AG04449 (cell line): ENCODE measurements at places on chromosomes 12 and 14.

GRCh38 chr12:63848450-63848849, 4.0 kb downstream of the SRGAP1 start:
- DNase-seq, result no peak

DNA sequence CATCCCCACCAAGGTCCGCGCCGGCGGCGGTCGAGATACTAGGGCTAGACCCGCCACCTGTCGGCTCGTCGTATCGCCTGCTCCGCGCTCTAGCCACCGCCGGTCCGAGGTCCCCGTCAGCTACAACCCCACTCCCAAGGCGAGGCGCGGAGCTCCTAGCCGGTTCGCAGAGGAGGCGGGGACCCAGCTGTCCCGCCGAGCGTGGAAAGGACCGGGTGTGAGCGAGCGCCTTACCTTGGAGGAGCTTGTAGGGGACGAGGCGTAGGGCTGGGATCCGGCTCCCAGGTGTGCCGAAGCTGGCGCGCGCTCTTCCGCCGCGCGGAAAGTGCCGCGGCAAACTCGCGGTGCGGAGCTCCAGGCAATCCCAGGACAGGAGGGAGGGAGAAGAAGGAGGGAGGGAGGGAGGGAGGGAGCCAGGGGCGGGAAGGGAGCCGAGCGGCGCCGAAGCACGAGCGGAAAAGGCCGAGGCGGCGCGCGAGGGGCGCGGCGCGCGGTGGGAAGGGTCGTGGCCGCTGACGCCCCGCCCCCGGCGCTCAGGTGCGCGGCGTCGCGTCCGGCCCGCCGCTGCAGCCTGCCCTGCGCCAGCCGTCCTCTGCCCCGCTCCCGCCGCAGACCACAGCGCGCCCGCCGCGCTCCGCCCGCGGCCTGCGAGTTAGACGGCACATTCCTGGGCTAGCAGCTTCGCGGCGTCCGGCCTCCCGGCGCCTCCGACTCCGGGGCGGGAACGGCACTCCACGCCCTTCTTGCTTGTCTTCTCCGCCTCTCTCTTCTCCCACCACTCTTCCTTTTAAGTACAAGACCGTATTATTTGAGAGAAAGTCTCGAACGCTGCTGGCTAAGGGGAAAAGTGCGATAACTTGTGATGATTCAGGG, at the start of gene PAWR:
Gene PAWR, minus strand, starts transcription at position 327 of the 873 bp plus-strand sequence. CDS start 720 bp downstream, outside the sequence.
- peak; percentile 88 for DNase-seq

GRCh38 chr12:92118826-92119536, 26.7 kb downstream of the BTG1 start:
- DNase-seq, result no peak

DNA sequence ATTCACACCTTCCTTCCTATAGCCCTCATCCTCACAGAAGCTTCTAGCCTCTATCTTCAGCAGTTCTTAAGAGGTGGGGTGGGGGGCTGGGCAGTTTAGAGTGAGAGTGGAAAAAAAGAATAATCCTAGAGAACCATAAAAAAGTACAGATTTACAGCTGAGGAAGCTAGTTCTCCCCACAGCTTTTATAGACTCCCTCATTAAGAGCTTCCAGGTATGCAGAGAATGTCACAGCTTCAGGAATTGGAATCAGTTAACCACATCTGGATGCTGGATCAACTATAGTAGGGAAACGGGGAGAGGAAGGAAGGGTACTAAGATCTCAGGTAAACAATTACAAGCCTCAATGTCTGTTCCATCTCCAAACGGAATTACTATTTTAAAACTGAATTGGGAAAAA, 12.3 kb downstream of the GDF11 start:
- DNase-seq, result no peak

DNA sequence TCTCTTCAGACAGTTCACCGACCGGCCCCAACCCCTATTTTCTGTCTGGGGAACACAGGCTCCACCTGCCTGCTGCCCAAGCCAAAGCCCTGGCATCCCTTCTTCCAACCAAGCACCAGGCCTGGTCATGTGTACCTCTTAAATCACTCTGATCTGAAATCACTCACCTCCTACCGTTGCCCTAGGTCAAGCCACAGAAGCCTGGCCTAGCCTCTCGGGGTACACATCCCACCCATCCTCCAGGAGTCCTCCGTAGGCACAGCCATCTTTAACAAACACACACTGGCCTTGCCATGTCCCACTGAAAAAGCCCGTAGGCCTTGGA, 81.8 kb downstream of the IRF2BPL start:
- no peak for DNase-seq

DNA sequence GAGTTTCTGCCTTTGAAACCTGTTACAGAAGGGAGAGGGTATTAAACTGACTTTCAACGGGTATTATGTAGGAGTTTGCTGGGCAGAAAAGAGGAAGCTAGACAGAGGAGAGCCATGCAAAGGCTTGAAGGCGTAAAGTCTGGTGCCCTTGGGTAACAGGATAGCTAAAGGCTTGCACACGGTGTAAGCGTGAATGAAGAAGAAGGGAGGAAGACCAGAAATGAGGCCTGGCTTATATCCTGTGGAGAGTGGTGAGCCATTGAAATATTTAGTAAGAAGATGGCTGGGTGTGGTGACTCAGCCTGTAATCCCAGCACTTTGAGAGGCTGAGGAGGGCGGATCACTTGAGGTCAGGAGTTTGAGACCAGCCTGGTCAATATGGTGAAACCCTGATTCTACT, 22.6 kb downstream of the SUDS3 start:
- DNase-seq, result no peak

DNA sequence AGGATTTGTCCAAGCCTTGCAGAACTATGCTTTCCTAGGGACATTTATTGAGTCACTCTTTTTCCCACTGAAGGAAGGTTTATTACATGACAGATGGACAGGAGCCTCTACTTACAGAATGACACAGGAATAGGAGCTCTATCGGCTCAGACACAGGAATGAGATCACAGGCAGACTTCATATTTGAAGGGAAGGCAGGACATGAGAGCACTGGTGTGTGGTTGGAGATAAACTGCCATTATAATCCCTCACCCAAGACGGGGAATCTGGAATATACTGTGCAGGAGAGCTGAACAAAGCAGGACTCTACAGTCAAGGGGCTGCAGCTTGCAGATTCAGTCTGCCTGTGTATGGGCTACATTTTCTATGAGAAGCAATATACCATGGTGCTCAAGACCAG, 26.8 kb upstream of the IL22 start:
- no peak for DNase-seq

DNA sequence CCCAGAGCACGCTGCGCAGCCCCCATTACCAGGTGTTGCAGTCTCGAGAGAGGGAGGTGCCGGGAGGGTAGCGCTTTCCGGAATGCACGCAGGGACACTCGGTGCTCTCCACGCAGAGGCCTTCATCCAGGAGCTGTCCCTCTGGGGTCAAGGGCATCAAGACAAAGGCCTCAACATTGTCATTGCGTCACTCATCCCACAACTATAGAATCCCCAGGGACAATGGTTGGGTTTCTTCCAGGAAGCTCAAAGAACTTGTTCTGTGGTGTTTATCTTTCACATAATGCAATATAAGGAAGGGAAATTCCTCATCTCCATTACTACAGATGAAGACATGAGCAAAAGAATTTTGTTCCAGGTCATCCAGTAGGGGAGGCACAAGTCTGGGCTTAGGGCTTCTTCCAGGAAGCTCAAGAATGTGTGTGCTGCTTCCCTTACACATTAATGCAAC, 52.1 kb downstream of the VWF start:
- peak; percentile 69 for DNase-seq

- no peak for DNase-seq
Measured at GRCh38 chr12:74412606-74413230, 124.9 kb upstream of the ATXN7L3B start.

DNA sequence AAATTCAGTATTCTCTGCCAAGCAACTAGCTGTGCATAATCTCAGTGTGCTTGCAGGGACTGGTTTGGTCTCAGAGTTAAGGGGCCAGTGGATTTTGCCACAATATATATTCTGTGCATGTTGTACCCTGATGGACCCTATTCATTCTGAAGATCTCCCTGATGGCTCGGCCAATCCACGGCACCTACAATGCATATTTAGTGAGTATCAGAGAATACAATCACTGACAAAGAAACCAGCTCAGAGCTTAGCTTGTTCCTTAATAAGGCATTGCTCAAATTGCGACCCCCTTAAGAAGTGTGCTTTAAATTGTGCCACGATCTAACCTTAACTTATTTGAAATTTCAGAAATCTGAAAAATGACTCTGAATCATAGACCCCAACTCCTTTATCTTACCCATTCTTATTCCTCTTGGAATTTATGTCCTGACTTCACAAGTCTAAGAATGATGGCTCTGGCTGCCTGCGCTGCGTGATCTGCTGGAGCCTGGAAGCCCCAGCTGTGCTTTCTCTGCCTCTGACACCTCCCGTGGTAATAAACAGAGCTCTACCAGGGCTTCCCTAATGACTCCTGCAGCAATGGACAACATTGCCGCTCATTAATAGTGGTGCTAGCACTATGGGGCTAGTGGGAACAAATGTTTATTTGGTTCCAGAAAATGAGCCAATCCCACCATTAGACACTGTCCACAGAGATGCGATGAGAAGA, 9.0 kb upstream of the DCAF4 start:
- no peak for DNase-seq

DNA sequence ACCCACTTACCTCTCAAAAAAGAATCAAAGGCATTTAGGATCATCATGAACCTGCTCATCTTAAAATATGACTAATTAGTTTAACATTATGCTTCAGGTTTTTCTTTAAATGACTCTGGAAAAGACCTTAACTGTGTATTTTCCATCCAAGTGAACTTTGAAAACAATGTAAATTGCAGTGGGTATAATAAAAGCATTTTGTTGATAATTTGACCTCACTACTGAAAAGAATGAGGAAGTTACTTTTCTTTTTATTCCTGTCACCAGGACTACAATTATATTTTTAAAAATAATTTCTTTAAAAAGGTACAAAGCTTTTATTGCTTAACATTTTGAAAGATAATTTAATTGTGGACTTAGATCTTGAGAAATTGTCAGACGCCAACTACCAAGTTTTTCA, 249.9 kb downstream of the ALX1 start:
- DNase-seq, result no peak

DNA sequence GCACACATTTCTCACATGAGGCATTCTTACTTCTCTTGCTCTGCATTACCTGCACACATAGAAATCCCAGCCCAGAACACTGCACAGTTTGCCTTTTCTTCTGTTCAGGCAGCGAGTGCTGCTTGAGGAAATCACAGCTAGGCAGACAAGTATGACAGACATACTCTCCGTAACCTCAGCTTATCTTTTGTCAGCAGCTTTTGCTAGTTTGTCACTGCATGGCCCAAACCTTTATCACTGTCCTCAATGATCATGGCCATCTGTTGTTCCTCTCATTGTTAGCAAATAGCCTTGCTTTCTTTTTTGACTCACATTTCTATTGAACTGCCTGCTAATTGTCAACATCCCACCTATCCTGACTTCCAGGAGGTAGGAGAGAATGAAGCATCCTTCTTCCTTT, 5.3 kb downstream of the ZNF10 start:
- DNase-seq, result no peak

- no peak for DNase-seq
Measured at GRCh38 chr14:59897757-59898383, 22.1 kb upstream of the LRRC9 start.

GRCh38 chr14:99007795-99008194, 264.2 kb downstream of the BCL11B start:
- DNase-seq, result no peak

GRCh38 chr12:80747800-80748199, 31.1 kb downstream of the MYF5 start:
- no peak for DNase-seq

DNA sequence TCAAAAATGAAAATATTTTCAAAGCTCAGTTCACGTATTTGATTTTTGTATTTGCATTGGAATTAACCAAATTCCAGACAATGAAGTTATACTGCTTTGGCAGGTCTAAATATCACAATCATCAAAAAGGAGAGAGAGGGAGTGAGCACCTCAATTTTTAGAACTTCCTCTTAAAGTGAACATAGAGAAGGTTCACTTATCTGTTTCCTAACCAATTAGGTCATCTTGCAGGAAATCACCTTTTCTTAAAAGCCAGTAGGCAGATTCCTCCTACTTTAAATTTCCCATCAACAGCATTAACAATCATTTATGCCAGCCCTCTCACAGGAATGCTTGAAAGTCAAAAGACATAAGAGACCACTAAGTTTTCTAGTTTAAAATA, 388.7 kb downstream of the ZFP36L1 start:
- DNase-seq, result no peak

GRCh38 chr14:20657216-20658211, 16.0 kb upstream of the OR6S1 start:
- no peak for DNase-seq

GRCh38 chr14:71739273-71739990, 192.8 kb upstream of the RGS6 start:
- DNase-seq, result no peak

GRCh38 chr14:104594310-104595046, 10.1 kb downstream of the TMEM179 start:
- no peak for DNase-seq

- no peak for DNase-seq
Measured at GRCh38 chr14:24430143-24430681, 458 bp downstream of the KHNYN start.

GRCh38 chr12:72622556-72622955, 350.4 kb downstream of the TRHDE start:
- DNase-seq, result no peak

DNA sequence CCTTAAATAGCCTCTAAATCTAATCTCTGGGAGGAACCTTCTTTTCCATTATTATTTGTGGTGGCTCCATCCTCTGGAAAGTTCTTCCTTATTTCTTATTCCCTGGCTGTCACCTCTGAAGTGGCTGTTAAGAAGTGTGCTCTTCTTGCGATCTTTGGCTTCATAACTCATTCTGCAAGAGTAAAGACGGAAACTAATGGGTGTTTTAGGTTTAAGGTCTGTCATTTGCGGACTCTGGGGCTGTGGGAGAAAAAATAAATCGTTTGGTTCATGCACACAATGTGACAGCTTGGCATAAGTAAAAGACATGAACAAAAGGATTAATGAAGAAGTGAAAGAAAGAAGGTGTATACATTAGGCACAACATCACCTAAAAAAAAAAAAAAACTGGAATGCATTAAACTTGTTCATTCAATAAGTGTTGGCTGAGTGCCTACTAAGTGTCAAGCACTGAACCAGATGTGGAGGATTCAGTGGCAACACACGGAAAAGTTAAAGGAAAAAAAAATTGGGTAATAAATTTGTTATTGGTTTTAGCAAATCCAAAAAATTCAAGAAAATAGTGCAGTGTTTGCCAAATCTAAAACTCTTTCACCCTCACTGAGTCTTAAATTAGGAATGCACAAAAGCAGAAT, 99.5 kb downstream of the ERGIC2 start:
- DNase-seq, result no peak

DNA sequence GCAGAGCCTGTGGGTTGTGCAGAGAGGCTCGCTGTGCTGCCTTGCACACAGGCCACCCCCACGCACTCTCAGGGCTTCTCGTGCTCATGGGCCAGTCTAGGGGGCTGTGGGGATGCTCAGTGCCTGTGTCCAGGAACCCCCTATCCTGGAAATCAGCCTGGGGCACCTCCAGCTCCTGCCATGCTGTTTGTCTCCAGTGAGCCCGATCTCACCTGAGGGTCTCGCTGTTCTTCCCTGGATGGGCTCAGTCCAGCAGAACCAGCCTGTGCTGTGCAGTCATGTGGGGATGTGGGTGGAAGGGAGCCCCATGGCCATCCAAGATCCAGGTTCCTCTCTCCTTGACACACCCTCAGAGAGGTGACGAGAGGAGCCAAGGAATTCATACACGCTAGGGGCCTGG, 26.7 kb downstream of the SERPINA1 start:
- no peak for DNase-seq

- no peak for DNase-seq
Measured at GRCh38 chr12:101945369-101946232, 68.2 kb downstream of the DRAM1 start.
